ENCODE measurements at places on chromosomes 12 and 14. TPM values are rescaled to one million over a fixed set of nuclear protein-coding genes. Genes with fewer than 3 reads are reported as not detected.

The ANO2 gene
- not detected for polyA plus RNA-seq

The C1QL4 gene
- not detected for polyA plus RNA-seq

The TRPV4 gene
- 6.4 TPM for polyA plus RNA-seq

The KERA gene
- not detected for polyA plus RNA-seq

The PTHLH gene
- 0.20 TPM for polyA plus RNA-seq

The POTEM gene
- polyA plus RNA-seq: not detected

The PKP2 gene
- 363 TPM for polyA plus RNA-seq
